Lower lobe of right lung (tissue), 2 donors: ENCODE measurements at places on chromosomes 4 and X.

- peaks cover 5% of the 10 kb centered on the region for H3K4me1 ChIP-seq
- no peaks in the 10 kb centered on the region for H3K27me3 ChIP-seq
- no peak for DNase-seq
- no peaks in the 10 kb centered on the region for H3K36me3 ChIP-seq
Observed at GRCh38 chr4:101419336-101420135, 72.2 kb upstream of the PPP3CA start.

GRCh38 chr4:158250321-158250720, 40.0 kb downstream of the TMEM144 start:
- H3K4me3 ChIP-seq, result no peak overlapping the region
- H3K4me1 ChIP-seq, result peaks cover 6% of the 10 kb centered on the region
- H3K27me3 ChIP-seq, result no peaks in the 10 kb centered on the region
- no peak overlapping the region for H3K27ac ChIP-seq
- DNase-seq, result no peak

- H3K27ac ChIP-seq, result no peak overlapping the region
- H3K36me3 ChIP-seq, result no peaks in the 10 kb centered on the region
- DNase-seq, result no peak
- H3K4me1 ChIP-seq, result no peaks in the 10 kb centered on the region
Observed at GRCh38 chr4:67320645-67321044, 224.7 kb downstream of the CENPC start.

DNA sequence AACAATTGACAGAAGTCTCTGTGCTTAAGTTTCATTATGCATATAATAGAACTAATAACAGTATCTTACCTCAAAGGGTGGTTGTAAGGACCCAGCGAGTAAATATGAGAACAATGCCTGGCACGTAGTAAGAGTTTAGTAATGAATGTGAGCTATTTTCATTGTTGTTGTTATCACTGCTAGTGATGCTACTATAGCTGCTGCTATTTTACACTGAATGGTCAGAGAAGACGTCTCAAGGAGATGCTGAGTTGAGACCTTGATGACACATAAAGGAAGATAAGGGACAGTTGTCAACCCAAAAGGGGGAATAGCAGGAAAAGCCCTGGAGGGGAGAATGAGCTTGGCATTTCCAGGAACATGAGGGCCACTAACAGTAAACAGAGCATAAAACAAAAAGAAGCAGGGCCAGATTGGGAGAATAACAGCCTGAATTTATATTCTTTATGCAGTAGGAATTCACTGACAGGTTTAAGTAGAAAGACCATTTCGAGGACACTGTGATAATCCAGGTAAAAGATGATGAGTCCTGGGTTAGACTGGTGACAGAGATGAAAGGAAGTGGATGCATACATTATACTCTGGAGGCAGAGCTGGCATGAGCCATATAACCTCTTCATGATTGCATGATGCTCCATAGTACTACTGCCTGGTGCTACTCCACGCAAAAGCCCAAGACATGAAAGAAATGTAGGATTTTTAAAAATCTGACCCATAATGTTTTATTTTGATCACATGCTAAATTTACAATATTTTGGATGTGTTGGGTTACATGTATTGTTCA, 23.1 kb downstream of the ATP8A1 start:
- no peak overlapping the region for H3K4me3 ChIP-seq
- no peak for DNase-seq
- no peak overlapping the region for H3K27ac ChIP-seq
- H3K27me3 ChIP-seq, result no peaks in the 10 kb centered on the region

DNA sequence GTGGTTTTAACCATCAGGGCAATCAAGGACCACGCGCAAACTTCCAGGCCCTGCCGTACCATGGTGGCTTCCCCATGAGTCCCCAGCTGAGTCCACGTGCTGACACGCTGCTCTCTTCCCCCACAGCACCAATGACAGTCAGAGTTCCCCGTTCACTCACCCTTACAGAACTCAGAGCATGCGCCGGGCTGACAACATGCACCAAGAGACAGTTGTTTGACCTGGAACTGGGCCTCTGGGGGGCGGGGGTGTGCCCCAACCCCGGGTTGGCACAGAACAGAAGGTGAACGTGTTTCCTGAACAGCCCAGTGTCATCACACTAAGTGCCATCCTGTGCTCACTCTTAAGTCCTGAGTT, 29.4 kb downstream of the IRF2 start:
- no peaks in the 10 kb centered on the region for H3K36me3 ChIP-seq
- no peak overlapping the region for H3K27ac ChIP-seq
- peaks cover 92% of the 10 kb centered on the region for H3K4me1 ChIP-seq

GRCh38 chrX:74389016-74389722, 32.1 kb upstream of the SLC16A2 start:
- no peak for DNase-seq
- H3K27ac ChIP-seq, result no peak overlapping the region
- no peaks in the 10 kb centered on the region for H3K4me1 ChIP-seq
- no peak overlapping the region for H3K4me3 ChIP-seq
- no peaks in the 10 kb centered on the region for H3K36me3 ChIP-seq
- no peaks in the 10 kb centered on the region for H3K27me3 ChIP-seq

- no peaks in the 10 kb centered on the region for H3K27me3 ChIP-seq
- H3K27ac ChIP-seq, result no peak overlapping the region
- no peak overlapping the region for H3K4me3 ChIP-seq
Observed at GRCh38 chrX:152313529-152314302, 137.4 kb downstream of the GABRA3 start.

GRCh38 chr4:183332447-183332846, 10.2 kb upstream of the CLDN24 start:
- H3K4me1 ChIP-seq, result no peaks in the 10 kb centered on the region
- H3K4me3 ChIP-seq, result no peak overlapping the region
- H3K36me3 ChIP-seq, result no peaks in the 10 kb centered on the region
- DNase-seq, result no peak

DNA sequence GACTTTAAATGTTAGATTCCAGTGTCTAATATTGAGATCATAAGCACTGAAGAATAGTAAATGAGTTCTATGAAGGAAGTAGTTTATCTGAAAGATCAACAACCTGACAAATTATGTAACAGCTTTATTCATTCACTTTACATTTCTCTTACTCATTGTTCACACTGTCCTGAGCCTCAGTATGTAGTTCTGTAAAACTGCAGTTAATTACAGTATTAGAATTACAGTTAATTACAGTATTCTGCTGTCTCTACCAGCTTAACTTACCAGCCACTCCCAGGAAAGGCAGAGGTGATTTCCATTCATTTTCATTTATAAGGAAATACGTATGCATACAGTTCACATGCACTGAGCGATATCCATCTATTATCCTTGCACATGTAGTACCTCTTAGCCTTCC, 32.7 kb downstream of the NFKB1 start:
- peaks cover 19% of the 10 kb centered on the region for H3K36me3 ChIP-seq
- H3K4me1 ChIP-seq, result peaks cover 14% of the 10 kb centered on the region
- no peak overlapping the region for H3K27ac ChIP-seq
- no peak for DNase-seq
- H3K27me3 ChIP-seq, result no peaks in the 10 kb centered on the region

DNA sequence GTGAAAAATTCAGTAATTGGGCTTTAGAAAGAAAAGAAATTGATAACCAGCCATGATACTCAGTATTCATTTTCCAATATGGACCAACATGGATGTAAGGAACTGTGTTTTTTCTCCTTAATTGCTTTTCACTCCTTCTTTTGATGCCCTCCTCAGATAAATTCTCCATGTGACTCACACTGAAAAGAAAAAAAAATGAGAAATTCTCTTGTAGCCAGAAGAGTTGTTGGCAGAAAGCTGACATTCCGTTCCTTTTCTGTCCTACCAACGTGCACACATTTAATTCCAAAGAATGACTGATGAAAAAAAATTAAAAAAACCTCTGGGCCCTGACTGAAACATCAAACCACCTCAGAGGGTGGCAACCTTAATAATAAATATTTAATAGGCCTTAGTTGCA, 153.1 kb downstream of the AMELX start:
- H3K4me1 ChIP-seq, result no peaks in the 10 kb centered on the region
- no peaks in the 10 kb centered on the region for H3K36me3 ChIP-seq
- no peaks in the 10 kb centered on the region for H3K27me3 ChIP-seq
- no peak overlapping the region for H3K27ac ChIP-seq
- no peak for DNase-seq
- no peak overlapping the region for H3K4me3 ChIP-seq

- H3K27ac ChIP-seq, result no peak overlapping the region
- no peak for DNase-seq
- no peaks in the 10 kb centered on the region for H3K27me3 ChIP-seq
- H3K36me3 ChIP-seq, result no peaks in the 10 kb centered on the region
Observed at GRCh38 chrX:11557120-11557519, 108.6 kb downstream of the ARHGAP6 start.

DNA sequence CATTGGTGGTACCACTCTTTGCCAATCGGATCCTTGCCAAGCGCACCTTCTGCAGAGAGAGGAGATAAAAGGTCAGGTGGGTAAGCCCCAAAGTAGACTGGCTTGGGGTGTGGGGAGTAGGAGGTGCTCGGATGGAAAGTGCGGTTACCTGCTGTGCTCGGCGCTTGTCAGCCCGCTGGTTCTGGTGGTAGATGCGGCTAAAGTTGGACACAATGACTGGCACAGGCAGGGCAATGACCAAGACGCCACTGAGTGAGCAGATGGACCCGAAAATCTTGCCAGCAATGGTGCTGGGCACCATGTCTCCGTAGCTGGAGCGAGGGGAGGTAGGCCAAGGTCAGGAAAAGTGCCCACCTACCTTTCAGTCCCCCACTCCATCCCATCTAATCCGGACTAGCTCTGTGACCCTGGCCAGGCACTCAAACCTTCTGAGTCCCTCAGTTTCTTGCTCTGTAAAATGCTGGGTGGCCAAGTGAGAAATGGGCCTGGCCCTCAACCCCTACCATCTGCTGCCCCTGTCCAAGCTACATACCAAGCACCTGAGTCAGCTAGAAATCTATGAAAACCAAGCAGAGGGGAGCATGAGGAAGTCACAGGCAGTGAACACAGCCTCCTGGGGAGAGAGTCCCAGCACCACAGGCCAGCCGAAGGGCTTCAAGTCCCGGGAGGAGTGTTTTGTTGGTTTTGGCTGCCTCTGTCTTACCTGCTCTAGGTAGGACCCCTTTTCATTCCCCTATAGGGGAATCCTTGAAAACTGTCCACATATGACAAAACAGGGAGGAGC, 4.7 kb downstream of the KCND1 start:
- no peaks in the 10 kb centered on the region for H3K27me3 ChIP-seq
- no peaks in the 10 kb centered on the region for H3K36me3 ChIP-seq
- H3K4me3 ChIP-seq, result no peak overlapping the region
- no peak for DNase-seq
- no peak overlapping the region for H3K27ac ChIP-seq
- H3K4me1 ChIP-seq, result peaks cover 6% of the 10 kb centered on the region

DNA sequence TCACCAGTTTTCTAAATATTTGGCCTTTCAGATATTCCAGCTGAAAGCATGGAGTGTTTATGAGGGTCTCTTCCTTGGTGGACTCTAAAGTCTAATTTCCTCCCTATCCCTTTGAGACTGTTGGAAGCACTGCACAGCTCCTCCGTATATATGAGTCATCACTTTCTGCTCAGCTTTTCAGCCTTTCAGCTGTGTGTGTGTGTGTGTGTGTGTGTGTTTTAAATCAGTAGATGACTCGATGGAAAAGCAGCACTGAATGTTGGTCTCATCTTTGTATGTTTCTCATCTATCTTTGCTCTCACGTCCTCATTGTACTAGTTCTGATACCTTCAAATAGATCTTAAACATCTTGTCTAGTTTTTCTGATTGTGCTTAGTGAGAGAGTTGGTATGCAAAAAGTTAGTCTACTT, 81.6 kb downstream of the ZFX start:
- no peaks in the 10 kb centered on the region for H3K4me1 ChIP-seq
- H3K27ac ChIP-seq, result no peak overlapping the region
- H3K36me3 ChIP-seq, result no peaks in the 10 kb centered on the region
- no peak overlapping the region for H3K4me3 ChIP-seq

DNA sequence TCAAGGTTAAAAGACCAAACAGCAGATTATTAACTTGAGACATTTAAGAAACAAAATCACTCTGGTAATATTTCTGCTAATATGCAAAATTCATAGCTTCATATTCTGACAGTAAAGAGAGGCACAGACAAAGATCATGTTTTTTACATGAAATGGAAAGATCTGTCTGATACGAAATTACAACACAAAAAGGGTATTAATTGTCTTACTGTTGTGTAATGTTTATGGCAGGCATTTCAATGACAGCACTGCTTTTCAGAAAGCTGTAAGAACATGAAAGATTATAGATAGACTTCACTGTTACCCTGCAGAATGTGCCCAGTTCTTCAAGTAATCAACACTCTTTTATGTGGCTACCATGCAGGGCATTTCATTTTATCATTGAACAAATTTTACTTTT, 15.4 kb downstream of the DCHS2 start:
- no peaks in the 10 kb centered on the region for H3K36me3 ChIP-seq
- no peak for DNase-seq
- H3K4me1 ChIP-seq, result no peaks in the 10 kb centered on the region
- H3K4me3 ChIP-seq, result no peak overlapping the region
- no peak overlapping the region for H3K27ac ChIP-seq

DNA sequence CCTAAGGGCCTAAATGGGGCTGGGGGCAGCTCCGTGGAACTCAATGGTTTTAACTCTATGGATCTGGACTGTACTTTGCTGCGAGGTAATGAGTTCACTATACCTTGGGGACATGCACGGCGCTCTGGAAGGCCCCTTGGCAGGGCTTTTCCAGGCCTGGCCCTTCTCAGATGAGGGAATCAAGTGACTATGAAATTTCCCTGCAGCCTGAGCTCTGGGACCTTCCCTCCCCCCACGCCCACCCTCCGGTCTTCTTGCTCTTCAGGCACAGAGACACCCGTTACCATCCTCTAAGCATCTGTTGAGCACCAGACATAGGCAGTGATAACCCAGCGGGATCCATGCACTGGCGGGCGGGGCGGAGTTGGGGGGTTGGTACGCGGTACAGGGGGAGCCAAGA, 109.2 kb downstream of the PSAPL1 start:
- H3K27ac ChIP-seq, result no peak overlapping the region
- DNase-seq, result peak; percentile 20
- H3K27me3 ChIP-seq, result no peaks in the 10 kb centered on the region
- H3K36me3 ChIP-seq, result no peaks in the 10 kb centered on the region
- H3K4me1 ChIP-seq, result no peaks in the 10 kb centered on the region

- H3K27me3 ChIP-seq, result no peaks in the 10 kb centered on the region
- peaks cover 8% of the 10 kb centered on the region for H3K4me1 ChIP-seq
- no peak overlapping the region for H3K27ac ChIP-seq
- no peak for DNase-seq
- H3K36me3 ChIP-seq, result no peaks in the 10 kb centered on the region
Observed at GRCh38 chr4:100929758-100930157, 411.9 kb upstream of the EMCN start.

GRCh38 chrX:51336584-51336983, 4.0 kb downstream of the NUDT10 start:
- H3K4me3 ChIP-seq, result no peak overlapping the region
- no peak for DNase-seq
- no peaks in the 10 kb centered on the region for H3K36me3 ChIP-seq
- no peak overlapping the region for H3K27ac ChIP-seq
- H3K27me3 ChIP-seq, result no peaks in the 10 kb centered on the region

- peaks cover 40% of the 10 kb centered on the region for H3K4me1 ChIP-seq
- no peak for DNase-seq
- H3K27me3 ChIP-seq, result no peaks in the 10 kb centered on the region
- peak overlapping the region; percentile 81 for H3K4me3 ChIP-seq
Observed at GRCh38 chr4:113759696-113760093, 1.8 kb downstream of the CAMK2D start.
